Naive thymus-derived CD8-positive, alpha-beta T cell (primary cell): ENCODE measurements at places on chromosomes 1 and 21. TPM values are rescaled to one million over a fixed set of nuclear protein-coding genes. Genes with fewer than 3 reads are reported as not detected.

The TEDDM1 gene
- total RNA-seq, result not detected

The PGLYRP3 gene
- not detected for total RNA-seq

The AMIGO1 gene
- 32.8 TPM for total RNA-seq

The PODN gene
- not detected for total RNA-seq
